ENCODE measurements at places on chromosomes 4 and X. TPM values are rescaled to one million over a fixed set of nuclear protein-coding genes. Genes with fewer than 3 reads are reported as not detected.

The SPANXB1 gene
- total RNA-seq: not detected

The ZFP92 gene
- total RNA-seq: 0.88 TPM

- no peak overlapping the region for H3K27ac ChIP-seq
- H3K4me3 ChIP-seq: no peak overlapping the region
- no peak for DNase-seq
Observed at GRCh38 chrX:108537005-108537404, 97.4 kb downstream of the COL4A5 start.

GRCh38 chrX:19627081-19627480 lies 111.8 kb upstream of the MAP3K15 start:
- no peak overlapping the region for H3K4me3 ChIP-seq
- H3K27me3 ChIP-seq: no peaks in the 10 kb centered on the region
- no peaks in the 10 kb centered on the region for H3K4me1 ChIP-seq
- peak; percentile 49 for DNase-seq
- H3K36me3 ChIP-seq: no peaks in the 10 kb centered on the region

DNA sequence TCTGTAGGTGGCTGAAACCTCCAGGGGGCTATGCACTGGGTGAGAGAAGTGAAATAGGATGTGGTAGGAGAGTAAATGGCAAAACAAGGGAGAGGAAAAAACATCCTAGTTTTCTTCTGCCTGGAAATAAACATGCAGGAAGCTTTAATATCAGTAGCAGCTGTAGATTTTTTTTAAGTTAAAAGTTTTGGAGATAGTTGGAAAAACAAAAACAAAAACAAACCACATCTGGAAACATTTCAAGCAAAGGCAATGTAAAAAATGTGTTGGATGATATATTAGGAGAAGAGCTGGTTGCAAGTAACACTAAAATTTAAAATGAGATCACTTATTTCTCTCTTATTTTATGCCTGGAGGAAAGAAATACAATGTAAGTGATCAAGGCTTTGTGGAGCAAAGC lies 388.0 kb downstream of the SPRY1 start:
- peaks cover 12% of the 10 kb centered on the region for H3K4me1 ChIP-seq
- no peak for DNase-seq
- H3K36me3 ChIP-seq: no peaks in the 10 kb centered on the region
- no peaks in the 10 kb centered on the region for H3K27me3 ChIP-seq
- H3K4me3 ChIP-seq: no peak overlapping the region

- no peaks in the 10 kb centered on the region for H3K4me1 ChIP-seq
- H3K27ac ChIP-seq: no peak overlapping the region
Observed at GRCh38 chrX:155313766-155314165, 20.6 kb downstream of the CLIC2 start.

The TLR2 gene
- total RNA-seq: 55.7 TPM

GRCh38 chr4:169439244-169439643 lies 168.5 kb upstream of the SH3RF1 start:
- no peak overlapping the region for H3K27ac ChIP-seq
- DNase-seq: no peak
- H3K36me3 ChIP-seq: no peaks in the 10 kb centered on the region
- no peak overlapping the region for H3K4me3 ChIP-seq
- peaks cover 2% of the 10 kb centered on the region for H3K4me1 ChIP-seq

GRCh38 chr4:141413366-141413765 lies 192.7 kb downstream of the ZNF330 start:
- no peaks in the 10 kb centered on the region for H3K27me3 ChIP-seq
- H3K36me3 ChIP-seq: no peaks in the 10 kb centered on the region
- no peak for DNase-seq
- H3K4me1 ChIP-seq: peaks cover 2% of the 10 kb centered on the region
- H3K4me3 ChIP-seq: no peak overlapping the region

DNA sequence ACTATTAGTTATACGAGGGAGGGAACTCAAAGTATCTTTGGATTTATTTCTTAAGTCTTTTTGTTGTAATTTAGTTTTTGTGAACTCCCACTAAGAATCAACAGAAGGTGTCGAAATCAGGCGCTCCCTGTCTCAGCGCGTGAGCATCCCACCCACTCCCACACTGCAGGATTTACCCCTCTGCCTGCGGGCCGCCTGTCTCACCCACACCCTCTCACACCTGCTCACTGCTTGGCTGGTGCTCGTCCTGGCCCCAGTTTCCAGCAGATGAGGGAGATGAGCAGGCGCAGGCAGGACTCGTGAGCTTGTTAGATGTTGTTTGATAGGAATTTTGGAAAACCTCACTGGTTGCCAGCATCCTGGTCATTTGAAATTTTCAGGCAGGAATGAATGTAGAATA lies 20.8 kb upstream of the HGFAC start:
- H3K27ac ChIP-seq: no peak overlapping the region
- no peaks in the 10 kb centered on the region for H3K27me3 ChIP-seq
- no peaks in the 10 kb centered on the region for H3K36me3 ChIP-seq
- no peaks in the 10 kb centered on the region for H3K4me1 ChIP-seq

DNA sequence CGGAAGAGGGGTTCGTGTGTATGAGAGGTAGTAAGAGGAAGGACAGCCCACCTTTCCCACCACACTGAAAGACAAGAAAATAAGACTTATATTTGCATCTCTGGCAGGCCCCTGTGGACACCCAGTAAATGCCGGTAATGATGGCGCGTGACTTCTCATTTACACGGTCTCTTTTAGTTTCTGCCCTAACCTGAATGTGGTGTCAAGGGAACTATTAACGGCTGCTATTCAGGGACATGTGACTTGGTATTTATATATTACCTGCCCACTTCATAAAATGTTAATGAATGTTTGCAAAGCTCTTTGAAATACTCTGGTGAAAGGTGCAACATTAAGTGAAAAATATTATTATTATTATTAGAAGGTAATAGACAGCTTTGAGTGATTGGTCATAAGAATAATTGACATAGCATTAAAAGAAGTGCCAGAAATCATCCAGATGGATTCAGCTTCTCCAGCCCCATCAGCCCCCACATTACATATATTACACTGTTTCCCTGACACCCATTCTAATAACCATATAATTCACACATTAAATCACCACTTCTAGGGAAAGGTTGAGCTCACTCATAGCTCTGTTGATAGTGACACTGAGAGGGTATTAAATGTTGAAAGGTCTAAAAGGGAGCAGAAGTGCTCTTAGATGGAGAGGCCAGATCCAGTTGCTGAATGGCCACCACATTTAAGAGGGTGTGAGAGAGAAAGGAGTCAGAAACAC lies 83.0 kb upstream of the BEND4 start:
- H3K4me1 ChIP-seq: no peaks in the 10 kb centered on the region
- no peaks in the 10 kb centered on the region for H3K27me3 ChIP-seq
- no peak overlapping the region for H3K4me3 ChIP-seq
- no peaks in the 10 kb centered on the region for H3K36me3 ChIP-seq
- no peak overlapping the region for H3K27ac ChIP-seq

The ABCD1 gene
- total RNA-seq: 15.8 TPM

- H3K4me3 ChIP-seq: no peak overlapping the region
- H3K27me3 ChIP-seq: no peaks in the 10 kb centered on the region
- no peak for DNase-seq
- no peaks in the 10 kb centered on the region for H3K36me3 ChIP-seq
Observed at GRCh38 chrX:31547816-31548215, 476.0 kb upstream of the FTHL17 start.

- no peaks in the 10 kb centered on the region for H3K4me1 ChIP-seq
- no peak overlapping the region for H3K27ac ChIP-seq
Observed at GRCh38 chr4:5917672-5918071, 24.8 kb upstream of the CRMP1 start.
